ENCODE measurements at places on chromosomes 5 and 9.

GRCh38 chr5:119200795-119201194, 129.9 kb downstream of the DMXL1 start:
- DNase-seq, result no peak

DNA sequence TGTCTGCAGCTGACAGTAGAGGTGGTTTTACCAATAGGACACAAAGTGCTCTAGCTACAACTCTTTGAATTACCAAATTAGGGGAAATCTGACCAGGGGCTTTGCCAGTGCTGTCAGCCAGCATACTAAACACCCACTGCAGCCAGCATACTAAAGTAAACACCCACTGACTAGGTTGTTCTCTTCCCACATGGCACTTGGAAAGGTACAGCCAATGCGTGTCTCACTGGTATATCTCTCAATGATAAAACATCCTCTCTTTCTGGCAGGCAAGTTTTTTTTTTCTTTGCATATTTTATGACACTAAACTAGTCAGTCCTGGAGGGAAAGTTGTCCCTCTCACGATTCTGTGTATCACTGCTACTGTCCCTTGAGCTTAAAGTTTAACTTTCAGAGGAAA, 216.1 kb downstream of the TLE1 start:
- DNase-seq, result no peak

DNA sequence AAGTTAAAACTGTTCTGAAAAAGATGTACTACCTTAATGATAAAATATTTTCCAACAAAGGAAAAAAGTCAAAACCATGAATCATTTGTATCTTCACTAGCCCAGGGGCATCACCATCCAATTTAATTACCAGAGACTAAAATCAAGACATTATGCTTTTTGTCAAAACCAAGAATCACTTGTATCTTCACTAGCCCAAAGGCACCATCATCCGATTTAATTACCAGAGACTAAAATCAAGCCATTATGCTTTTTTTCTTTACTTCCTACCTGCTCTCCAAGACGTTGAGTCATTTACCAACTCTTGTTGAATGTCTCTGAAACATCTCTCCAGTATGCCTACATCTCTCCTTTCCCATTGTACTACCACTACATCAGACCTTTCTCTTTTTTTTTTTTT, 37.9 kb downstream of the FBXO38 start:
- no peak for DNase-seq

- no peak for DNase-seq
These were observed 103.3 kb upstream of the LHFPL2 start for GRCh38 chr5:78751872-78752271.

- no peak for DNase-seq
These were observed 63.9 kb downstream of the EPB41L4A start for GRCh38 chr5:112355058-112355685.

Measured in NK-92 treated with Interleukin-12 subunit alpha and Interleukin-12 subunit beta, amount 100 ng/mL, for 24 hours (cell line).